ENCODE measurements at places on chromosomes 3 and 15.

- DNase-seq = no peak
These were observed 20.1 kb upstream of the MAGEF1 start for GRCh38 chr3:184731786-184732537.

GRCh38 chr3:430186-430585, 233.6 kb downstream of the CHL1 start:
- no peak for DNase-seq

- no peak for DNase-seq
These were observed 136.8 kb upstream of the UMPS start for GRCh38 chr3:124593442-124593829.

- no peak for DNase-seq
These were observed 44.6 kb downstream of the FMN1 start for GRCh38 chr15:33149919-33150318.

DNA sequence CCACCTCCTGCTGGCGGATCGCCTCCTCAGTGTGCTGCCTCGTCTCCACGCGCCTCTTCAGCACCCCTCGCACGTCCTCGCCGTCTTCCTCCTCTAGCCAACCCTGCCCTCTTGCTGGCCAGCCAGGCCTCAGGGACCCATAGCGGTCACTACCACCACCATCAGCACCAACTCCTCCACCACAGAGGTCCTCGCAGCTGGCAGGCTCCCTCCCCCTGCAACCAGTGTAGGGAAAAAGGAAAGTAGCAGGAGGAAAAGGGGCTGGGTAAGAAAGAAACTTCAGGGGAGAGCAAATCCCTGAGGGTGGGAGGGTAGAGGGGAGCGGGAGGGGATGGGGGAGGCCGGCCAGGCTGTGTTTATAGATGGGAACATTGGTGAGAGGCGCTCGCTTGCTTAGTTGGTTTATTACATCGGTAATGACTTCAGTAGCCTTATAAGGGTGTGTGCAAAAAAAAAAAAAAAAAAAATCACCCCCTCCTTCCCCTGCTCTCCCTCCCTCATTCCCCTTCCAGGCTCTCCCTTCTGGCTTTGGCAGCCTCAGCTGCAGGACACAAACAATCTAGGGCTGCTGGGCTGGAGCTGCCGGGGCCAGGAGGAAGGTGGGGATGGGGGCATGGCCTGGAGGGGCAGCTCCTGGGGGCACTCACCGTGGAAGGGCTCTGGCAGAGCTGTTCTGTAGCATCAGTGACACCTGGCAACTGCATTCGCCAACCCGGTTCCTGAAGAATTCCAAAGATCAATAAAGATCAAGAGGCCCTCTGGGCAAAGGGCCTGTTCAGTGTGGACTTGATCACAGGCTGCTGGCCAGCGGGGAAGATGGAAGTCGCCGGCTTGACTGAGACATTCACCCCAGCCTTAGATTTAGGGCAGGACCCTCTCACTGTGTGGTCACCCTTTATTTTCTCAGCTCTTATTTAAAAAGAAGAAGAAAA, 116.2 kb upstream of the HACD2 start:
- DNase-seq = no peak

GRCh38 chr3:97793420-97794019, 28.3 kb upstream of the CRYBG3 start:
- no peak for DNase-seq

- no peak for DNase-seq
These were observed 29.2 kb downstream of the NEO1 start for GRCh38 chr15:73081321-73081958.

DNA sequence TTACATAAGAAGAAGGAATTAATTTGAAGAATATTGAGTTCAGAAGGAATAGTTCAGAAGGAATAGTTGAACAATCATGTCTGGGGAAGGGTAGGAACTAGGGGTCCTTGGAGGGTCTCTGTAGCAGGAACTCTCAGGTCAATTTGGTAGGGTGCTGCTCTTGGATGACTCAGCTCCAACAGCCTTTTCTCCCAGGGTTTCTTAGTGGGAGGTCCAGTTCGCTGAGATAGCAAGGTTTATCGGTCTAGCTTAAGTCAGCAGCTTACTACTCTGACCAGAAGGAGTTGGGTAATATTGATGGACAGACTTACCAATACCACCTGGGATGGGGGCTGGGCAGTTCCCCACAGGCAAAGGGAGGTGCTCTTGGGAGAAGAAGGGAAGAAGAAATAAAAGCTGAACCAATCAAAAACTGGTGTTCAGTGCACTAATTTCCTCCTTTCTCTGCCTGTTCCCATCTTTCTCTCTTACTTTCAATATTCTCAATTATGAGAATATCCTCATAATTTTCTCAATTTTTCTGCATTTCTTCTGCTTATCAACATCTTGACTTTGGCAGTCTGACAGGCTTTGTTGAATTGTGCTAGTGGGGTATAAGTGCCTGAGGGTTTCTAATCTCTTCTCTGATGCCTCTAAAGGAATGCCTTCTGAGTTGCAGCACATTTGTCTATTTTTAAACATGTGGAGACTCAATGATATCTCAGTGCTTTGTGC, 14.4 kb upstream of the MITF start:
- no peak for DNase-seq

- DNase-seq = no peak
These were observed 190.5 kb upstream of the P2RY1 start for GRCh38 chr3:152644478-152644877.

DNA sequence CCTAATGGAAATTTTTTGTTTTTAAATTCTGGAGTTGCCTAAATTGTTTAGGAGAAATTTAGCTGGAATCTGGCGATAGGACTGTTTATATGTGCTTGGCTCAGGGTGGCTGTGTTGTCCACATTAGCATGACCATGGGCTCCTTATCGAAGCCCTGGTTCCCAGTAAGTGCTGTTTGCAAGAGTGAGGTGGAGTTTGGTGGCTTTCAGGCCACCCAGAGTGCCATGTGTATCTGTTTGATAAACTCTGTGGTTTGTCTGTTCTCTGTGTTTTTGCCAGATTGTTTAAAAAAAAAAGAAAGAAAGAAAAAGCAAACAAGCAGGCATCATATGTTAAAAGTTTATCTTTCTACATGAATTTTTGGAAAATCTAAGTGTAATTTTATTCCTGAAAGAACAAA, 51.5 kb downstream of the PLCL2 start:
- DNase-seq = no peak

DNA sequence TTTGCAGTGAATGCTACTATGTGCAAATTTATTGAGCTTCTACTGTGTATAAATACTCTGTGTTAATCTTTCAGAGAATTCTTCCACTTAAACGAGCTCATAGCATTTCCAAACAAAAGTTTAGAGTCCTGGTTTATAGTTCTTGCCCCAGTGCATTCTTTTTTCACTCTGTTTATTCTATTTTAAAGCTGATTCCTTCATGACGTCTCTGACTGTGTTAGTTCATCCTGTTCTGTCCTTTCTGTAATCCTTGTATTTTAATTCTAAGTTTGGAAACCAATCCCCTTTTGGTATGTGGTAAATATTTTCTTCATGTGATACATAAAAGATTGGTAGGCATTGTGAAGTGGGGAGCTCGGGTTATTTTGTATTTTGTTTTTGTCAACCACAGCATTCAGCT, 18.7 kb downstream of the P2RY14 start:
- DNase-seq = no peak

DNA sequence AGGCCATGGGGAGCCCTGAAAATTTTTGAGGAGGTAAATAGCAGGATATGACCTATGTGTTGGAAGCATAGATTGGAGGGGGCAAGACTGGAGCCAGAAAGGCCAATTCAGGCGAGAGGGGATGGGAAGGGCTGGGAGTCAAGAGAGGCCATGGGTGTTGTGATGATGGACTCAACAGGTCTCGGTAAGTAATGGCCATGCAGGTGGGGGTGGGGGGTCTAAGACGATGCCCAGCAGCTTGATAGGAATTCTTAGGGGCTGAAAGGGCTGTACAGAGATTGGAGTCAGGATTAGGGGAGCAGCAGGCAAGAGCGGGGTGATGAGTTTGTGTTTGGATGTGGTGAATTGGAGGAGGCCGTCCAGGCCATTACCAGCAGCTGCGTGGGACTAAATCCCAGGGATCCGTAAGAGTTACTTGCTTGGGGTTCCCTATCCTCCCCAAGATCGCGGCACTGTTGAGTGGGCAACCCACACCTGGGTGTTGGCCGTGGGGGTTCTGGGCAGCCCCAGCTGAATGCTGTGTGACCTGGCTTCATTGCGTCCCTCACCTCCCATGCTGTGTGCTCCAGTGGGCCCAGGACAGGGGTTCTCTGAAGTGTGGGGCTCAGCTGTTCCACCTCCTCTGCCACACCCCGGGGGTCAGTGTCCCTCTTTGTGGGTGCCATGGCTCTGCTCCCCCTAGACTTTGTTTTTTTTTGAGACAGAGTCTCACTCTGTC, 41.8 kb upstream of the CHRNB4 start:
- DNase-seq = no peak

DNA sequence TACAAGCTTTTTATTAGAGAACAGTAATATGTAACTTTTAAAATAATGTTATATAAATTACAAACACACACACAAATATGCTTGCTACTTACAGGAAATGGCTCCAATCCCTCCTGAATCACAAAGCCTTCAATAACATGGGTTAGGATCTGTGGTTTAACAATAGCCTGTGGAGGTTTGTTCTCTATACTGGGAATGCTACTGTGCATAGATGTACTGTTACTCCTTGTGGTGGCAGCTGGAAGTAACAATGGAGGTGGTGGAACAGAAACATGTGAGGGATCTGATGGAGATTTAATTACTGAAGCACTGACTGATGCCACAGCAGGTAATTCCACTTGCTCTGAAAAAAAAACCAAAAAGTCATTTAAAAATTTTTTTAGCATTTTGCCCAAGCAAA, 64.4 kb downstream of the PHC3 start:
- DNase-seq = no peak

DNA sequence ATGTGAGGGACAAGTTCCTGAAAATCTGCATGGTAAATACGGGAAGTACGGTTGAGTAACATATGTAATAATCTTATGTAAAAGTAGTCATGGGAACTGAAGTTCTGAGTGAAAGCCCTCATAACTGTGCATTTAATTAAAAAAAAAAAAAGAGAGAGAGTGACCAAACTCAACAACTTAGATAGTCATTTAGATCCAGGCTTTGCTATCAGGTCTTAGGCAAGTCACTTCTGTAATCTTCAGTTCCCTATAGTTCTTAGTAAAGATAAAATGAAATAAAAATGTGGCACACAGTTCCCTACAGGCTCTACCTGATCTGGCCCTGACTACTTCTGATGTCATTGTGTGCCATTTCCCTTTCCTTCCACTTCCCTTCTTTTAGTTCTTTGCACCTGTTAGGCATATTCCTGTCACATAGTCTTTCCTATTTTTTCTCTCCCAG, 15.0 kb downstream of the RNF111 start:
- DNase-seq = no peak

GRCh38 chr3:30075514-30075913, 530.9 kb upstream of the TGFBR2 start:
- no peak for DNase-seq

DNA sequence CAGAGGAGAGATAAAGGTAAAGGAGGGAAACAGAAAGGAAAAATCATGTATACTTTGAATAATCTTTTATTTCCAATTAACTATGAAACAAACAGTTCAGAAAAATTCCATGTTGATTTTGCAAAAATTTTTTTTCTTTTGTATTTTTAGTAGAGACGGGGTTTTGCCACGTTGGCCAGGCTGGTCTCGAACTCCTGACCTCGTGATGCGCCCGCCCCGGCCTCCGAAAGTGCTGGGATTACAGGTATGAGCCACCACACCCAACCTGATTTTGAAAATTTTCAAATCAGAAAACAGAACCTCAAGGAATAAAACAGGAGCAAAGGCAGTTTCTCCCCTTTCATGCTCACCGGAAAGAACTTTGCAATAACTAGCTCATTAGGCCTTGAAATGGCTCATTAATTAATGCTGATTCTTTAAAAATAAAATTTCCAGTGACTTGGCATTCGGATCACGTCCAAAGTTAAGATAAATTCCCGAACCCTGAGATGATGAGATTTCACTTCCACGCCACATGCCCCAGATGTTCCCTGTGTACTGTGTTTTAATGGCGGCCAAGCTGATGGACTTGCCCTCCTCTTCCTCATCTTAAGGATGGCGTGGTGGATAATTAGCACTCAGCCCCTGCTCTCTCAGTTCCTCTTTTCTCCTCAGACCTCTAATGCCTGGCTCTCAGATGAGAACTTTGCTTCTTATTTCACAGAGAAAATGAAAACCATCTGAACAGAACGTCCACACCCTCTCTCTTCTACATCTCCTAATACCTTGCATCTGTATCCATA, 10.8 kb downstream of the BCL2L10 start:
- DNase-seq = no peak

GRCh38 chr3:82960379-82960778, 1198.9 kb upstream of the GBE1 start:
- DNase-seq = no peak

DNA sequence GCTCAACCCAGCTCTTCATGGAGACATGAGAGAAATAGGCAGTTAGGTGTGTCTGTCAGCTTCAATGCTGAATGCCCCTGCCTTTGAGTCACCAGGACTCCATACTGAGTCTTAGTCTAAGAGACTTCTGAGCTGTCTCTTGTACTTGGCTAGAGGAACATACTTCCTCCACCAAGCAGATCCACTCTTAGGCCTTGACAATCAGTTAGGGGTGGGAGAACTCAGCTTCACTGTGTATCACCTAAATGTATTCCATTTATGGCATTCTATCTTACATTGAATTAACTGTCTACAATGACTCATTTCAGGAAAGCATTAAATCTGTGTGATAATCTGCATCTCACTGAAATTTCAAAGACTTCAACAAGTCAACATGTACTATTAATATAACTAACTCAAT, 66.0 kb downstream of the STAC start:
- no peak for DNase-seq

DNA sequence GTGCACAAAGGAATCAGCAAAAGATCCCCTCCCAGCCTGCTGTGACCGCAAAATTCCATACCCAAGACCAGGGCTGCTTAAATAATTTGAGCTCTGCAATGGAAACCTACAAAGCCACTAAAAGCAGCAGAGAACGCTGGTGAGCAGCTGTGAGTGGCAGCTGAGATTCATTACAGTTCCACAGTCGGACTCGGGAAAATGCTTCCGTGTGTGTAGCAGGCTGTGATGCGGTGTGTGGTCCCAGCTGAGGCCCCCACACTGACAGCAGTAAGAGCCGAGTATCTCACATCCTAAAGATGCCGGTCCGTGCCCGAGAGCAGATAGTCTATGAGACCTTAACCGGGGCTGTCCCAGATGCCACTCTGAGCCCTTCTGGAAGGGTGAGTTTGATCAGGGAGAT, 37.4 kb downstream of the TM2D3 start:
- no peak for DNase-seq

DNA sequence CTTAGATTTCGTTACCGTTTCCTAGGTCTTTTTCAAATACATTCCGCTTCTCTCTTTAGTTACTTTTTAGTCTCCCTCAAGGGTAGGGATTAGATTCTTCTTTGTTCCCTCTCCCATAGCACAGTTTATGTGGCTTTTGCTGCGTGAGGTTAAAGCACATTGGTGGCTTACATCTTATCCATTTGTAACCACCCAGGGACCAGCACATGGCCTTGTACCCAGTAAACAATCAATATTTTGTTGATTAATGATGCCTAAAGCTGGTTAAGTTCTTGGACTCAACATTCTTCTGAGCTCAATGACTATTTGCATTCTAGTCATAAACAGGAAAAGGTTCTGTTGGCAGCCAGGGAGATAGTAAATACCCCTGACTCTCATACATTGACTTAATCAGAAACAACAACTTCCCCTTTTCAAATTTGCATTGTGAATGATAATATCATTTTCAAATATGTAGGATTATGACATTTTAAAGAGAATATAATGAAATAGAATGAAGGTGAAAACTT, 60.2 kb downstream of the CACNA1D start:
- no peak for DNase-seq
